ENCODE measurements at places on chromosomes 13 and 19.

- DNase-seq, result no peak
Observed at GRCh38 chr19:8665468-8666213, 33.0 kb downstream of the ACTL9 start.

DNA sequence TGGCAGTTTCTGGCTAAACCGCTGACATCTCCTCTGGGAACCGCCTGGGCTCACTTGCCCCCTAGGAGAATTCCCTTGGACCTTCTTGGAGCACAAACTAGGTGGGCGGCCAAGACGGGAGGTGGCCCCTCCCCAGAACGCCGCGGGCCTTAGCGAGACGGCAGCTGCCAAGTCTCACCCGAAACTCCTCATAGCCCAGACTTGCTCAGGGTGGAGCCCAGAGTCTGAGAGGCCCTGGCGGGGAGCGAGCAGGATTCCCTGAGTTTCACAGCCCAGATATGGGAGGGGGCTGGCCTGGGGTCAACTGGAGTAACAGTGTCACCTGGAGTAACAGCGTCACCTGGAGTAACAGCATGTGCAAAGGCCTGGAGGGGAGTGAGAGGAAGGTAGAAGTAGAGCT lies 10.1 kb downstream of the TINCR start:
- no peak for DNase-seq

GRCh38 chr19:39867952-39868351 lies 21.8 kb upstream of the FBL start:
- no peak for DNase-seq

GRCh38 chr13:51240958-51241357 lies 18.8 kb downstream of the FAM124A start:
- no peak for DNase-seq

DNA sequence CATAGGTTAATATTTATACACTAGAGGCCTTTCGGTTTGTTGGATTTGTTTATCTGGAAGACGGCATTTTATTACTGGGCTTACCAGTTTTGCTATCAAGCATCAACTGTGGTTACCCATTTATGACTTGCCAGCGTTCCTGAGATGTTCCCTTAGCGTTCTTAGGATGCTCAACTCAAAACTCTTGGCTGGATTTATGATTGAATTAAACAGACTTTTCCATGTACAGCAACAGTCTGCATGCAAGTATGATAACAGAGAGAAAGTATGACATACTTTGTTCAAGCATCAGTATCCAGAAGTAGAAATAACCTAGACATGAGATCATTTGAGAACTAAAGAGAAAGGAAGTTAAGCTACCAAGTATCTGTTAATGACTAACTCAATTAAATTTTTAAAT lies 29.9 kb upstream of the RNF113B start:
- no peak for DNase-seq

DNA sequence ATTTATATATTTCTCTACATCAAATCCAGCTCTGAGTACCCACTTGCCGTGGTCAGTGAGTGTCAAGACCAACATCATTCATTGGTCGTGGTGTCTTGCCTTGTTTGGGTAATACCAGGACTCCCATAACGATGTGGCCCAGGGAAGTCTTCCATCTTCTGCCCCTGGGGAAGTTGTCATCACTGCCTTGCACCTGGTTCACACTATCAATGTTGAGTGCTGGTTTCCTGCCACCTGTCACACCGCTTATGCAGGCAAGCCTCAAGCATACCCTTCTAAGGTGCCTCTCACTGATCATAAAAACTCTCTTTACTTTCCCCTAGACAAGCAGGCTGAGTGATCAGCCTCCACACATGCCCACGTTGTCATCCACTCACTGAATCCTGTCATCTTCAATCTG lies 382.4 kb downstream of the KCTD12 start:
- no peak for DNase-seq

- no peak for DNase-seq
Observed at GRCh38 chr19:56678205-56678604, 6.6 kb upstream of the ZNF835 start.

DNA sequence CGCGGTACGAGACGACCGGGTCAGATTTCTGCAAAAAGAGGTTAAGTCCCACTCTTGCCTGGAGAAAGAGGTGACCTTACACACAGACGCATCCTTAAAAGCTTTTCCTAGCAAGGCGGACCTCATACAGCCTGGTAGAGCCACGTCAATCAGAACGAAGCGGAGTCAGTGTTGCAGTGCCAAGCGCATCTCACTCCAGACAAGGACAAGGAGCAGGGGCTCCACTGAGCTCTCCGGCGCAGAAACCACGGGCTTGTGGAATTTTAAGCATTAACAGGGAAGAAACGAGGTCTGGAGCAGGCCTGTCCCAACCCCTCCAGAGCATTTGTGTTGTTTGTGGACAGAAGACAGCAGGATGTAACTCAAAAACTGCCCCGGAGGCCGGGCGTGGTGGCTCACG lies 7.1 kb downstream of the EEF2 start:
- DNase-seq, result no peak

- DNase-seq, result no peak
Observed at GRCh38 chr13:20441879-20442278, 83.8 kb downstream of the CRYL1 start.

DNA sequence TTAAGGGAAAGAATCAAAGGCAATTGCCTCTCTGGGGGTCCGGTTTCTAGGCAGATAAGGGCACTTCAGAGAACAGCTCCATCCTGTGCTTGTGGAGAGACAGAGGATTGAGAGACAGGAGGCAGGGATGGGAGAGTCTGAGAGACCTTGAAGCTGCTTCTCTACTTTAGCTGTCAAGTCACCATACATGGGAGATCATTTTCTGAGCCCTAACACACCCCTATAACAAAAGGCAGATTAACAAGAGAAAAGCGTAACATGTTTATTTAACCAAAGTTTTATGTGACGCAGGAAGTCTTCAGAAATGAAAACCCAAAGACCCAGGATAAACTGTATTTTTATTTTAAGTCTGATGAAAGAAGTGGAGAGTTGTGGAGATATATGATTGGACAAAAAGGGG lies 48.4 kb downstream of the CBY2 start:
- DNase-seq, result no peak

DNA sequence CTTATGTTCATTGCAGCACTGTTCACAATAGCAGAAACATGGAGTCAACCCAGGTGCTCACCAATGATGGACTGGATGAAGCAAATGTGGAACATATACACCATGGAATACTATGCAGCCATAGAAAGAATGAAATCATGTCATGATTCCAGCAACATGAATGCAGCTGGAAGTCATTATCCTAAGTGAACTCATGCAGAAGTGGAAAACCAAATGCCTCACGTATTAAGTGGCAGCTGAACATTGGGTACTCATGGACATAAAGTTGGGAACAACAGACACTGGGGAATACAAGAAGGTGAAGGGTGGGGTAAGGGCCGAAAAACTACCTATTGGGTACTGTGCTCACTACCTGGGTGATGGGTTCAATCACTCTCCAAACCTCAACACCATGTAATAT lies 915.9 kb downstream of the UQCRFS1 start:
- DNase-seq, result no peak

GRCh38 chr13:39379118-39379517 lies 223.9 kb downstream of the LHFPL6 start:
- DNase-seq, result no peak

DNA sequence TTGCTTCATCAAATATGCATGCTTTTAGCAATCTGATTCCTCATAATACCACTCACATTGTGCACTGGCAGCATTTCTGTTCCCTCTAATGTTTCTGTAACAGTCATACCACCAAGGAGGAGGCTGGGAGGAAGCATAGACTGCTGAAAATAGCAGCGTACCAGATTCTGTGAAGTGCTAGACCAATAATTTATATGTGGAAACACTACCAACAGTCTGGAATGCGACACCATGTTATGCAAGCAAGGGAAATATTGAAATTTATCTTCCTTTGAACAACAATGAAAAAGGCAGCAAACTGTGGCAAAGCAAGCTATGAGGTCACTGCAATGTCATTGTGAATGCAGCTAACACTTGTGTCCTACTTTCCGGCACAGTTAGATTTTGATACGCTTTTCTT lies 1388.0 kb downstream of the EFNB2 start:
- DNase-seq, result no peak

Measured in CD4-positive, CD25-positive, alpha-beta regulatory T cell (primary cell).